ENCODE measurements at places on chromosomes 3 and 15.
A peak's percentile ranks its signal among the peaks of the same experiment; 100 is the strongest.

DNA sequence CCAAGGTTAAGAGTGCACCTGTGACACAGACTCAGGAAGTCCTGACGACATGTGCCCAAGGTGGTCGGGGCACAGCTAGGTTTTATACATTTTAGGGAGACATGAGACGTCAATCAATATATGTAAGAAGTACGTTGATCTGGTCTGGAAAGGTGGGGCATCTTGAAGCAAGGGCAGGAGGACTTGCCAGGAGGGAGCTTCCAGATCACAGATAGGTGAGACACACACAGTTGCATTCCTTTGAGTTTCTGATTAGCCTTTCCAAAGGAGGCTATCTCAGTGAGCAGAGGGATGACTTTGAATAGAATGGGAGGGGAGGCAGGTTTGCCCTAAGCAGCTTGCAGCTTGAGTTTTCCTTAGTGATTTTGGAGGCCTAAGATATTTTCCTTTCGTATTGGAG, 257.4 kb downstream of the CGGBP1 start:
- DNase-seq = no peak

DNA sequence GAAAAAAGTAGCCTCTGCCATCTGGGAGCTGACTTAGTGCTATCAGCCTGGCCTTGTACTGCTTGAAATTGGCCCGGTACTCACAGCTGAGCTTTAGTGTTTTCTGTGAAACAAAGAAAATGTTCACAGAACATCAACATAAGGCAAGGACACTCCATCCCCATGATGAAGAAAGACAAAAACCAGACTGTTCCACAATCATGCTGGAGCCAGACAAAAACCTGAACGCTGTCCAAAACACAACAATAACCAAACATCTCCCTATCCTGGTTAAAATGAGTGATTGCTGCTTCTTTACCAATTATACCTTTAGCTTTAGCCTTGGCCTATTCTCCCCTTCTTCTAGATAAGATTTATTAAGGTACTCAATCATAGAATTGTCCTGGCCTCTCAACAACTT, 153.9 kb downstream of the CPNE4 start:
- DNase-seq = no peak

GRCh38 chr15:65630760-65631159, 9.0 kb downstream of the SLC24A1 start:
- DNase-seq = no peak

- DNase-seq = peak; percentile 36
Measured at GRCh38 chr3:15794303-15794771, 3.4 kb downstream of the ANKRD28 start.

GRCh38 chr3:183448369-183449128, 20.1 kb upstream of the MCF2L2 start:
- no peak for DNase-seq

- no peak for DNase-seq
Measured at GRCh38 chr3:44045476-44046275, 196.0 kb upstream of the TOPAZ1 start.

DNA sequence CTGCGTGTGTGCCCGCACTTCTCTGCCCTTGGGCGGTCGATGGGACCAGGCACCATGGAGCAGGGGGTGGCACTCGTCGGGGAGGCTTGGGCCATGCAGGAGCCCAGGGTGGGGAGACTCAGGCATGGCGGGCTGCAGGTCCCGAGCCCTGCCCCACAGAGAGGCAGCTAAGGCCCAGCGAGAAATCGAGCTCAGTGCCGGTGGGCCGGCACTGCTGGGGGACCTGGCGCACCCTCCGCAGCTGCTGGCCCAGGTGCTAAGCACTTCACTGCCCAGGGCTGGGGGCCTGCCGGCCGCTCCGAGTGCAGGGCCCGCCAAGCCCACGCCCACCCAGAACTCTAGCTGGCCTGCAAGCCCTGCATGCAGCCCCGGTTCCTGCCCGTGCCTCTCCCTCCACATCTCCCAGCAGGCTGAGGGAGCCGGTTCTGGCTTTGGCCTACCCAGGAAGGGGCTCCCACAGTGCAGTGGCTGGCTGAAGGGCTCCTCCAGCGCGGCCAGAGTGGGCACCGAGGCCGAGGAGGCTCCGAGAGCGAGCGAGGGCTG, 553 bp upstream of the RTP4 start:
- DNase-seq = no peak

DNA sequence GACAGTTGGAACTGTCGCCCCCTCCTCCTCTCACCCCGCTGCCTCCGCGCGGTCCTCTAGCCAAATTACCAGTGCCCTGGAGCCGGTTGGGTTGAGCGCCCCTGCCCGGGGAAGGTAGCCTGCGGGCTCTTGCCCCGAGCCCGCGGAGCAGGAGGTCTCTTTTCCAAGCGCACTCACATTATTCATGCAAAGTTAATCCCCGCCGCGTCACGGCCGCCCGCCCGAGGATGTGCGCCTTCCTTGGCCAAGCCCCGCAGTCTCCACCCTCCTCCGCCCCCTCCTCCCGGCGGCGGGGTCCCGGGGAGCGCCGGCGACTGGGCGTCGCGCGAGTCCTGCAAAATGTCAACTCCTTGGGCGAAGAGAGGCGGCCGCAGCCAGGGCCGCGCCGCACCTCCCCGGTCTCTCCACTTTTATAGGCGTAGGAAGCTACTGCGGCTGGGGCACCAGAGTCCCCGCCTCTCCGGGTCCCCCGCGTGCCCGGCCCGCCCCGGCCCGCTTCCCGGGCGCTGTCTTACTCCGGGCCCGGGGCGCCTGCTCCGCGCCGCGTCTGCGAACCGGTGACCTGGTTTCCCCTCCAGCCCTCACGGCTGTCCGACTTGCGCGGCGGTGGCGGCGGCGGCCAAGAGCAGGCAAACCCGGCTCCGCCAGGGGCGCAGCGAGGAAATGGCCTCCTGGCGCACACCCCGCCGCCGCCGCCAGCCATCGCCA, at the start of gene THRB:
Gene THRB (minus strand): TSS at position 233 of the 708 bp plus-strand sequence.
- DNase-seq = no peak

GRCh38 chr3:127615631-127616305, 13.2 kb upstream of the PODXL2 start:
- no peak for DNase-seq

- DNase-seq = no peak
Measured at GRCh38 chr3:123071146-123071545, 4.3 kb downstream of the PDIA5 start.

DNA sequence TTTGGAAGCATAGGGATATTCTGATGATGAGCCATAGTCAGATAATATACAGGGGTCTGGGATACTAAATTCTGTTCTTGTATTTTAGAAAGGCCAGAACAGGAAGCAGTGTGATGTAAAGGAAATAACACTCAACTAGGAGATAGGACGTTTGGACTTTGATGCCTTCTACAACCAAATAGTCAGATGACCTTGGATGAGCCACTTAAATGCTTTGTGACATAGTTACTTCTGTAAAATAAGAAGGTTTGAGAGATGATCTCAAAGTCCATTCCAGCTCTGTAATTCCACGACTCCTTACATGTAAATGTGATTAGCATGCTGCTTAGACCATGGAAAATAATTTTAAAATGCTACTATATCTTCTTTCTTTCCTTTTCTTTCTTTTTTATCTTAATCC, 29.5 kb upstream of the CCDC54 start:
- DNase-seq = no peak

DNA sequence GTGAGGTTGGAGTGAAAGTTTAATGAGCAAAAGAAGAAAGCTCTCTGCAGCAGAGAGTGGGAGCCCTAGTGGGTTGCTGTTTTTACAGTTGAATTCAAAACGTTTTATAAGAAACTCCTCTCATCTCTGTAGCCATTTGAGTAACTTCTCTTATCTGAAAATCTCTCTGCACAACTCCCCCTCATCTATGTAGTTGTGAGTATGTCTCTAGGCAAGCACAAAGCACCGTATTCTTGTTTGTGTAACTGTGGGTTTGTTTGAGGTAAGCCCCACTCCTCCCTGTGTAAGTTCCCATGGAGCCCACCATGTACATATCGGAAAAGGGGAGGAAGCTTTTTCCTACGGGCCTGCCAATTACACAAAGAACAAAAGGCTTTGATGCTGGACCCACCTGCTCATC, 56.5 kb upstream of the GOLGA6L2 start:
- DNase-seq = no peak

DNA sequence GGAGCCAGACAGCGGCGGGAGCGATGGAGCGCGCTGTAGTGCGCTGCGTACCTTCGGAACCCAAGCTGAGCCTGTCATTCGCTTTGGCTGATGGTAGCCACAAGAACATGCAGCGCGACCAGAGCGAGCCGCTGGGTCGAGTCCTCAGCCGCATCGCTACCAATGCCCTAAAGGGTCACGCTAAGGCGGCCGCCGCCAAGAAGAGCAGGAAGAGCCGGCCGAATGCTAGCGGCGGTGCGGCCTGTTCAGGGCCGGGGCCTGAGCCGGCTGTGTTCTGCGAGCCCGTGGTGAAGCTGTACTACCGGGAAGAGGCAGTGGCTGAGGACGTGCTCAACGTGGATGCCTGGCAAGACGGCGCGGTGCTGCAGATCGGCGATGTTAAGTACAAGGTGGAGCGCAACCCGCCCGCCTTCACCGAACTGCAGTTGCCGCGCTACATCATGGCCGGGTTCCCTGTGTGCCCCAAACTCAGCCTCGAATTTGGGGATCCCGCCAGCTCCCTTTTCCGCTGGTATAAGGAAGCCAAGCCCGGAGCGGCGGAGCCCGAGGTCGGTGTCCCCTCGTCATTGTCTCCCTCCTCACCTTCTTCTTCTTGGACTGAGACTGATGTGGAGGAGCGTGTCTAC, 498 bp downstream of the PDE12 start:
- no peak for DNase-seq

DNA sequence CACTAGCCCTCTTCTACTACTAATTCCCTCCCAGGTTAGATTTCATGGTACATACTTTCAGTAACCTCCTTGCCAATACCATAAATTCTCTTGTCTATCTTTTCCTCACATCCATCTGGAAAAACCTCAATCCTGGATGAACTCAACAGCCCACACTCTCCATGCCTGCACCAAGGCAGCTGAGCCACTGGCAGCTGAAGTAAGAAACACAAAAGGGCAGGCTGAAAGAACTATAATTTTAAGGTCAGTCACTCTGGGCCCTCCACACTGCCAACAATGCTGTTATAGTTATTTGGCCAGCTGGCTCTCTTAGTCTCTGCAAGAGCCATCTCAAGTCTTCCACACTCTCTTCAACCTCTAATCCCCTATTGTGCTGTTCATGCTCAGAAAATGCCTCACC, 15.1 kb upstream of the TIPARP start:
- no peak for DNase-seq

- DNase-seq = peak; percentile 24
Measured at GRCh38 chr15:81939604-81940440, 106.0 kb downstream of the MEX3B start.

DNA sequence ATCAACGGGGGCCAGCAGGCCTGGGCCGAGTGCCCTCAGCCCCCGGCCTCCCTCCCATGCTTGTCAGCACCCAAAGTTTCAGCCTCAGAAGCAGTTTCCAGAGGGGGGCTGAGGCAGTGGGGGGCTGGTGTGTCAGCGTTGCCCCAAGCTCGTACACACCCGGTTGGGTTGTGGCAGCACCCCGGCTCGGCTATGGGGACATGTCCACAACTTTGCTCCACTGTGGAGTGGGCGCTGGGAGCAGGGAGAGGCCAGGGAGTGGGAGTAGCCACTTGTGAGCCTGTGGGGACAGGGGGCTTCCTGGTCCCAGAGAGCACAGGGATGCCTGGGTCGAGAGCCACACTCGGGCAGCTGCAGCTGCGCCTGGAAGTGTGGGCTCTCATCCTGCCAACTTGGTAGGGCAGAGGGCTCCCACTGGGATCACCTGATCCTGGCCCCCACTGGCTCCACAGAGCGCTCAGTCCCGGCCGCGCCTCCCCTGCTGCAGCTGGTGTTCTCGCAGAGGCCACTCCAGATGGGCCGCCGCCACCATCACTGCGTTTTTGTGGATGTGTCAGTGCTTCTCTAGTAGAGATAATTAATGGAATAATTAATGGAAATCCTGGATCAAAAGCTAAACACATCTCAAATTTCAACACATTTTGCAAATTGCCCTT, 75.1 kb downstream of the NR1D2 start:
- no peak for DNase-seq

Measured in AG04450 (cell line).